Muscle of back (tissue), 13 donors: ENCODE measurements at places on chromosomes 12 and 14.
A peak's percentile ranks its signal among the peaks of the same experiment; 100 is the strongest.

DNA sequence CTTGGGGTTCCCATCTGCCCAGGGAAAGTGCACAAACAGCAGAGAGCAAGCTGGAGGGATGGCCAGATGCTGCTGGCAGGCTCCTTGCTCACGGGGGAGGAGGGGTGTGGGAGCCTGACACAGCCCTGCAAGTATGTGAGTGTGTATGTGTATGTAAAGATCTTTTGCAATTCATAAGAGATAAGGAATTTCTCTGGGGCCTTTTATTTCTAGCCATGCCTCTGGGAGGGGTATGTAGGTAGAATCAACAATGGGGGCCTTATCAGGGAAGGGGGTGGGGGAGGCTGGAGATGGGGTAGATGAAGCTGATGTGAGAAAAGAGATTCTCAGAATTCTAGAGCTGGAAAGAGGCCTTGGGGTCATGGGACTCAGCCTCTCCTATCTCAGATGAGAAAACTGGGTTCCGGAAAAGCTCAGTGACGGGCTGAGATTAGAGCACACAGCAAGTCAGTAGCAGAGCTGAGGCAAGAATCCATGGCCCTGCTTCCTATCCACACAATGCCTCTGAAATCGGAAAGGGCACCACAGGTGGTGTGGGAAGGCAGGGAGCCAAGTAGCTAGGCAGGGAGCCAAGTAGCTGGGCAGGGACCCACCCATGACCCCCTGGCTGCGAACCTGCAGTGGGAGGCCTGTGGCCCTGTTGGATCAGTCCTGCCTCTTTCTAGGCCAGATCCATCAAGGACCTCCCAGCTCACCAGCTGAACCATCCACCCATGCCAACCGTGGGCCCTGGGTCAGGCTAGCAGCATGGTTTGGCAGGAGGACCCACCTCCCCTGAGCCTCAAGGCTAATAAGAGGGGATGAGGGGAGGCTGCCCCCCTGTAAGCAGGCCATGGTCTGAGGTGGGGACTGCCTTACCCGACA lies 54.7 kb downstream of the PLEKHG3 start:
- DNase-seq: peak; percentile 89

- no peak for DNase-seq
These were observed 6.8 kb downstream of the PLEKHG3 start for GRCh38 chr14:64711039-64711438.

DNA sequence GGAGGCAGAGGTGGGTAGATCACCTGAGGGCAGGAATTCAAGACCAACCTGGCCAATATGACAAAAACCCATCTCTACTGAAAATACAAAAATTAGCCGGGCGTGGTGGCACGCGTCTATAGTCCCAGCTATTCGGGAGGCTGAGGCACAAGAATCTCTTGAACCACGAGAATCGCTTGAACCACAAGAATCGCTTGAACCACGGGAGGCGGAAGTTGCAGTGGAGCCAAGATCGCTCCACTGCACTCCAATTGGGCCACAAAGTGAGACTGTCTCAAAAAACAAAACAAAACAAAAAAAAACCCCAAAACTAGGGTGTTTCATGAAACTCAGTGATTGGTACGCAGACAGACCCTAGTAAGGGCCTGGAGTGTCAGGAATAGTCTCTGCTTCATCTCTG lies 6.4 kb upstream of the ARF6 start:
- no peak for DNase-seq

DNA sequence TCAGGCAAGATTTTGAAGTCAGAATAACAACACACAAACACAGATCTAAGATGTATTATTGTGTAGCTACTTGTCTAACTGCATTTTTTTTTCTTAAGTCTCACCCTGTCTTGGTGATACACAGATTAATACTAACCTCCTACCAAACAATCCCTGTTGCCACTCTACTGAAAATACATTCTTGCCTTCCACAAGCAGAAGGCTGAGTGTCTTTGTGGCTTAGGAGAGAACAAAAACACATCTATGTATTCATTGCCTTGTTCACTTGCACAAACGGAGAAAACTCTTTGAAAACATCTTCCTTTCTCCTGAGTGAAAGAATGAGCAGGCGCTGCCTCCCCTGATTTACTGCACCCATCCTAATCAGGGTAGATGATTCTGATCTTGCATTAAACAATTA lies 642.2 kb downstream of the DIO2 start:
- DNase-seq: no peak

- DNase-seq: peak; percentile 61
These were observed 364.8 kb downstream of the SNAPC1 start for GRCh38 chr14:62126879-62127478.

GRCh38 chr12:106281056-106281782 lies 21.3 kb upstream of the TCP11L2 start:
- no peak for DNase-seq

DNA sequence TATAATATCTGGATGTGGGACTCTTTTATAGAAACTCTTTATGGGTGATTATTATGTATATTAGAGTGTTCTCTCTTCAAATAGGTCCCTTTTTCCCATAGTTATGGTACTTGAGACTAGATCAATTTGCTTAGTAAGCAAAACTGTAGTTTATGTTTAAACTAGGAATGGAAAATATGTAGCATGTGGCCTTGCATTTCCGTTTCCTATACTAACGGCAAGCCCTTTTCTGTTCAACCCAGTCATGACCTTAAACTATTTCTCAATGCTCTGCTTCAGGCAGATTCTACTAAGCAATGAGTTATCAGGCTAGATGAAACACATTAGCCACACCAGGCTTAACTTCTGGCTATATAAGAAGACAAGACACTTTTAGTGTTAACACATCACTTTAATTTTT lies 84.6 kb downstream of the OTOGL start:
- no peak for DNase-seq
